Foreskin fibroblast (primary cell): ENCODE measurements at places on chromosomes 5 and 9.
A peak's percentile ranks its signal among the peaks of the same experiment; 100 is the strongest.

- no peak for DNase-seq
Observed at GRCh38 chr5:145681216-145681615, 153.9 kb downstream of the PRELID2 start.

GRCh38 chr5:144405991-144406390, 235.3 kb downstream of the KCTD16 start:
- DNase-seq: no peak

- peak; percentile 76 for DNase-seq
Observed at GRCh38 chr9:2085716-2086115, 70.6 kb downstream of the SMARCA2 start.

GRCh38 chr5:82513738-82514137, 235.6 kb upstream of the RPS23 start:
- DNase-seq: no peak

- DNase-seq: no peak
Observed at GRCh38 chr5:95285409-95285755, 488 bp upstream of the MCTP1 start.

- no peak for DNase-seq
Observed at GRCh38 chr9:1839909-1840308, 175.2 kb upstream of the SMARCA2 start.

- peak; percentile 6 for DNase-seq
Observed at GRCh38 chr9:437574-438001, 222.9 kb downstream of the DOCK8 start.

GRCh38 chr5:171496456-171496855, 77.0 kb downstream of the FGF18 start:
- DNase-seq: no peak

DNA sequence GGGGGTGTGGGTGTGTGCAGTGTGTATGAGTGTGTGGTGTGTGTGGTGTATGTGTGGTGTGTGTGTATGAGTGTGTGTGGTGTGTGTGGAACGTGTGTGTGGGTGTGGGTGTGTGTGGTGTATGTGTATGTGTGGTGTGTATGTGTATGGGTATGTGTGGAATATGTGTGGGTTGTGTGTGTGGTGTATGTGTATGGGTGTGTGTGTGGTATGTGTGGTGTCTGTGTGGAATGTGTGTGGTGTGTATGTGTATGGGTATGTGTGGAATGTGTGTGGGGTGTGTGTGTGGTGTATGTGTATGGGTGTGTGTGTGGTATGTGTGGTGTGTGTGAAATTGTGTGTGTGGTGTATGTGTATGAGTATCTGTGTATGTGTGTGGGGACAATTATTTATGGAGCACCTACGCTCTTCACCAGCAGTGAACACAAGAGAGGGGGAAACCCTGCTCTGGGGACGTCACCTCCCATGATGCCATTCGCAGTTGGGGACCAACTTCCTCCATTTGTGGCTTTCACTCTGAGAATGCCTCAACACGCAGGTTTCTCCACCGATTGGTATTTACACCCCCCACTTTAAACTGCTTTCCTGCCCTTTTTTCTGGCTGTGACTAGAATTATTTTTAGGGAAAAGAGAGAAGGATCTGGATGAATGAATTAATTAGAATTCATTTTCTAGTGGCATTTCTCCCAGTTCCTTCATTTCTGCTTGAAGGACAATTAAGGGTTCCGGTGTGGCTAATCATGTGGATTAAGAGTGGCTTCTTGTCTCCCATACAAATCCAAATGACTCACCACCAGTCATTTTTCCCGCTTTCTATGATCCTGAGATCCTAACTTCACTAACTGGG, 238.1 kb downstream of the ROR2 start:
- no peak for DNase-seq

DNA sequence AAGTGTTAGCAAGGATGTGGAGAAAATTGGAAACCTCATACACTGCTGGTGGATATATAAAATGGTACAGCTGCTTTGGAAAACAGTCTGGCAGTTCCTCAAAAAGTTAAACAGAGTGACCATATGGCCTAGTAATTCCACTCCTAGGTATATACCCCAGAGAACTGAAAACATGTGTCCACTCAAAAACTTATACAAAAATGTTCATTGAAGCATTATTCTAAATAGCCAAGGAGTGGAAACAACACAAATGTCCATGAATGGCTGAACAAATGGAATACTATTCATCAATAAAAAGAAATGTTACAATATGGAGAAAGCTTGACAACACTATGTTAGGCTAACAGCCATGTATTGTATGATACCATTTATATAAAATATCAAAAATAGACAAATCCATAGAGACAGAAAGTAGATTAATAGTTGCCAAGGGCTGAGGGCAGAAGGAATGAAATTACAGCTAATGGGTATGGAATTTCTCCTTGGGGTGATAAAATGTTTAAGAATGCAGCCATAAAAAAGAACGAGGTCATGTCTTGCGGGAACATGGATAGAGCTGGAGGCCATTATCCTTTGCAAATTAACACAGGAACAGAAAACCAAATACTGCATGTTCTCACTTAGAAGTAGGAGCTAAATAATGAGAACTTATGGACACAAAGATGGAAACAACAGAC, 33.6 kb upstream of the FBP1 start:
- DNase-seq: peak; percentile 80
